Retina (tissue), 1 donor: ENCODE measurements at places on chromosomes 11 and 22.

DNA sequence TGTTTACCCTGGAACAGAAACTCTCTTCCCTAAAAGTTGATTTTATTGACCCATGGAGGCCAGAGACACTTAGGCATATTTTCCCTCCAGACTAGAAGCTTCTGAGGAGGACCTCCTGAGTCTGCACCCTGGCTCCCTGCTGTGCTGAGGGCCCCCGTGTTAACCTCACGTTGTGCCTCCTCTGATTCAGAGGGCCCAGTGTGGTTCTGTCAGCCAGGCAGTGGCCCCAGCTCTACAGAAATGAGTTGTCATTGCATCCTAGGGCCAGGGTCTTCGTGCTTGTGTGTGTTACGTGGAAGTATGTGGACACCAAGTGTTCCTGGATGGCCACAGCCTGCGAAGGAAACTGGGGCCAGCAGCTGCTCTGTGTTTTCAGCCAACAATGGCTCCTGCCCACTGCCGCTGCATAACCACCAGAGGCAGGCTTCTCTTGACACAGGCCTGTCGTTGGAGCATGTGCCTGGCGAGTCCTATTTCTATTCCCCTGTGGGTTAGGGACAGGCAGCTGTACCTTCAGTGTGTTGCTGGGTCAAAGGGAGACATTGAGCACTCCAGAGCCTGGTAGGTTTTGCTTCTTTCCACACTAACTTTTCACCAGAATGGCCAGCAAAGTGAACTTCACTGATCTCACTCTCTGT, 44.5 kb downstream of the MED15 start:
- peak; percentile 20 for DNase-seq

DNA sequence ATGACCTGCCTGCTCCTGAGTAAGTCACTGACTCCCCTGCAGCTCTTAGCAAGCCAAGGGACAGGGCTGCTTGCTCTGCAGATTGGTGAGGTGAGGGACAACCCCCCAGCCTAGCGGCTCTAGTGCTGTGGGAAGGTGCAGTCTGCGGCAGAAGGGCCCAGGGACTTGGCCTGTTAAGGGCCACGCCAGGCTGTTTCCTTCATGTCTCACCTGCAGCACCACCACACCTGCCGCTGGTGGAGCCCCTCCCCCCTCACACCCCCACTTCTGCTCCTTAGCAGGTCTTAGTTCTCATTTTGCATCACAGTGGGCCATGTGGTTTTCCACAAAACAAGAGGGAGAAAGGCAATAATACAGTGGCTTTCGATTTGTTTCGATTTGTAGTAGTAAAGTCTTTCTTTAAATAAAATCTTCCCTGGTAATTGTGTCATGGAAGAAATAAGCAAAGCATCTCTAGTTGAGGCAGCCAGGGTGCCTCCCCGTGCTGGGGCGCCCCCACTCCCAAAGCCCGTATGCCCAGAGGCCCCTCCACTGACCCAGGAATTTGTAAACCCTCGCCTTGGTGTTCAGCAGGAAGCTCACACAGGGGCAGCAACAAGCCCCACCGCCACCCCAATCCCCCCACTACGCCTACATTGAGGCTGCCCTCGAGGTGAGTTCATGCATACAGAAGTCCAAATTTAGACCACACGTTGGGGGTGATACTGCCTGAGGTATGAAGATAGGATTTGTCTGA, 86.5 kb upstream of the CLDN5 start:
- no peak for DNase-seq

GRCh38 chr11:2300936-2301630, 635 bp downstream of the C11orf21 start:
- no peak for DNase-seq

DNA sequence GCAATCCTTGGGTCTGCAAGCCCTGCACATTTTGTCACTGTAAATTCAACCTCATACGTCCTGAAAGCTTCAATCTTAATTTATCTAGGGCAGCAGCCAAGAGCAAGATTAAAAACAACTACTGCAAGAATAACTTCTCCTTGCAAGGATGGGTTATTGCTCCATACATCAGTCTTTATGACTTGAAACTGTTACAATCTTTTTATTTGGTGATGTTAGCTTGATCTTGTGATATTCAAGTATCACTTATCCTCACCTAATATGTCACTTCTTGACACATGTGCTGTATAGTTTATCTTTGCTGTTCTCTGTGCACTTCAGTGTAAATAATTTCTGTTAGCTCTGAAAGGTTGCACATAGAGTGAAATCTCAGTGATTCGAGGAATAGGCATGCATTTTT, 14.7 kb upstream of the APLP2 start:
- no peak for DNase-seq

GRCh38 chr22:45949258-45949870, 27.6 kb downstream of the WNT7B start:
- no peak for DNase-seq

DNA sequence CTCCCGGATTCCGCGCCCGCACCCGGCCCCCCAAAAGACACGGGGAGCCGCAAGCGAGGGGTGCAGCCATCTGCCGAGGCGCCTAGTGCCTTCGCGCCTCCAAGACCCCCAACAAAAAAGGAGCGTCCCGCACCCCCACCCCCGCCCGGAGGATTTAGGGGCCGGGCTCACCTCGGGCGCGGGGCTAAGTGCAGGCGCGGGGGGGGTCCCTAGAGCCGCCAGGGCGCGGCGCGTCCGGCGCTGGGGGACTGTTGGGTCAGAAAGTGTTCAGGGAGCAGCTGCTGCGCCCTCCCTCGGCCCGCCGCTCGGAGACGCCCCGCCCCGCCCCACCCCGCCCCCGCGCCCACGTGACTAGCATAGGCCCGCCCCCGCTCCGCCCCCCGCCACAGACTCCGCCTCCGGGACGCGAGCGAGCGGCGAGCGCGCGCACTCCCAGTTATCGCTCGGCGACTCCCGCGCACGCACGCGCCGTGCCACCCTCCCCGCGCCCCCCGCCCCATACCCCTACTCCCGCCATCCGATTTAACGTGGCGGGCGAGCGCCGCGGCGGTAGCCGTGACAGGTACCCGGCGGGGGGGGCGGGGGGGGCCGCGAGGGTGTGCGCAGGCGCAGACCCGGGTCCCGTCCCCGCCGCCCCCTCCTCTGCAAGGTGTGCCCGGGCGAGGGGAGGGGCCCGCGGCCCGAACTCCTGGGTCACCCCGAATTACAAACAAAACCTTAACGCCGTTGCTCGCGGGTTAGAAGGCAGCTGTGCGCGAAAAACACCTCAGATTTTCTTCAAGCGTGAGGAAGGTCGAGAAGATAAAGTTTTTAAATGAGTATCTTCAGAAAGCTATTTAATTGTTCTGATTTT, 56.2 kb downstream of the KCNJ4 start:
- DNase-seq: peak; percentile 80

DNA sequence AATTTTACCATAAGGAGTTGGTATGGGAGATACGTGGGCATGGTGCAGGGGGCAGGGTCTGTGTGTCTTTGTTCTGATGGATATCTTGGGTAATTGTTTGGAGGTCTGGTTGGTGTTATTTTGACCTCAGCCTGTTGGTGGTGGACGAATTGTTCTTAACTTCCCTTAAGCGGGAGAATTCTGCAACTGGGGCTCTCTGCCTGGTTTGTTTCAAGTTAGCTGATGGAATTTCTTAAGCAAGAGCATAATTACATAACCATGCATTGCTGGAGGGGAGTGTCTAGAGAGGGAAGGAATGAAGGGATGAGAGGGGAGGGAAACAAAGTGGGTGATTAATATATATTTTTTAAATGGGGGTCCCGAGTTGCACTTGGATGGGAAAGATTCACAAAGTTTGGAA, 908.5 kb upstream of the RAG2 start:
- no peak for DNase-seq

DNA sequence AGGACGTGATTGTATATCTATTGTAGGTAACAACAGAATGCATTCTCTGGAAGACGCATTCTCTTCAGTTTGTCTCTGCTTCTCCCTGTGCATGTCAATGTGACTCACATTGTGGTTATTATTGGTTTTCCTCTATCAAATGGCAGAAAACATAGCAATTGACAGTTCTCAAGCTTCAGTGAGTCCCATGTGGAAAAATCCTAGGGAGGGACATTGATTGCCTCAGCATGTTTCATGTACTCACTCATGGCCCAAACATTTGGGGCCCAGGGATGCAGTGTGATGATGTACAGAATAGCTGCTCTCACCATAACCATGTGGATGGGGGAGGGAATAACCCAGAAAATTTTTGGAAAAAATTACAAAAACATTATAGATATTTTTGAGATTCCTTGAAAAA, 9.3 kb upstream of the ARL14EP start:
- no peak for DNase-seq

- DNase-seq: no peak
These were observed 24.7 kb downstream of the ALG9 start for GRCh38 chr11:111846636-111847035.

DNA sequence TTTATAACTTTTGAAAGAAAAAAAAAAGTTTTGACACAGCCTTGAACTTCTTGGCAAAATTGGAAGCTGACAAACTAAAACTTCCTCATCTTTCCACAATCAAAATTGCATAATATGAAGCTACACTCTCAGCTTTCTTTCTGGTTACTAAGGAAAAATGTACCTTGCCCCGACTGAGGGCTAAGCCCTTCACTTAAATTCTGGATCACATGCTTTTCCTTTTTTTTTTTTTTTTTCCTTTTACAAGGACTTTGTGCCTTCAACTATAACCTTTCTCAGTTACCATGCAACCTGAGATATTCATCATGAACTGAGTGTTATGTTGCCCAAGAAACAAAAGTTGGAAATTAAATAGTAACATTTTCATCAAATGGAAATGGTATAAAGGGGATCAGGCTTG, 188.5 kb upstream of the CARD18 start:
- DNase-seq: no peak

GRCh38 chr11:132486060-132486459, 1046.2 kb downstream of the OPCML start:
- DNase-seq: no peak

GRCh38 chr11:72309074-72309598, 65.2 kb upstream of the PHOX2A start:
- DNase-seq: no peak

DNA sequence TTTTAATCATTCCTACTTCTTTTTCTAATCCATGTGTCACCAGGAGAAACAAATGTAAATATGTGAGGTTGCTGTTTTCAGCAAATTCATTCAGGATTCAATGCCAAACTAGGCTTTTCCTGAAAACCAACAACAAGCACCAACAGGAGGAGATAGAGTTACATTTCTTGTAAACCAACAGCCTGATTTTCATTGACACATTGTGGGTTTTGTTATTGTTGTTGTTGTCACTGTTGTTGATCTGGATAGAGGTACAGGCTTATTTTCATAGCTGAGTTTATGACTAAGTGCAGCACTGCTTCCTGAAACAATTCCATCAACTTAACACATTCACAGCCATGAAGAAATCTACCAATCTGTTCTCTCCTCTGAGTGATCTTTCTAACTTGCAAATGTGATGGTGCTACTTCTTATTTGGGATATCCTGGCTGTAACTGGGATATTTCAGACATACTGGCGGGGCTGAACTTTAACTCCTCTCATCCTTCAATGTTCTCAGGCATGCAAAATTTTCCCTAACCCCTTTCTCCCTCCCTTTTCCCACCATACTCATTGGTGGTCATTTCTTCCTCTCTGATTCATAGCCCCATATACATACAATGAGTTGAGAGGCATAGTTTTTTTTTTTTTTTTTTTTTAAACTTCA, 65.5 kb downstream of the ME3 start:
- no peak for DNase-seq

GRCh38 chr22:27405672-27406388, 395.7 kb downstream of the MN1 start:
- DNase-seq: peak; percentile 64

GRCh38 chr22:31233001-31233400, 20.9 kb downstream of the LIMK2 start:
- DNase-seq: no peak

- DNase-seq: no peak
These were observed 10.5 kb downstream of the HEPHL1 start for GRCh38 chr11:94031625-94032024.

GRCh38 chr11:70399681-70400112, 1.4 kb downstream of the CTTN start:
- peak; percentile 17 for DNase-seq

- no peak for DNase-seq
These were observed 393 bp downstream of the RELA start for GRCh38 chr11:65662247-65662798.

- DNase-seq: no peak
These were observed 34.7 kb downstream of the SNX19 start for GRCh38 chr11:130881475-130882137.

GRCh38 chr11:129530154-129530895, 154.7 kb downstream of the BARX2 start:
- DNase-seq: peak; percentile 1

GRCh38 chr11:9790703-9791102, 126.8 kb downstream of the SWAP70 start:
- no peak for DNase-seq

GRCh38 chr11:31865606-31866300, 54.6 kb upstream of the PAX6 start:
- DNase-seq: no peak

GRCh38 chr11:128814856-128815705, 52.0 kb downstream of the KCNJ1 start:
- DNase-seq: peak; percentile 47

DNA sequence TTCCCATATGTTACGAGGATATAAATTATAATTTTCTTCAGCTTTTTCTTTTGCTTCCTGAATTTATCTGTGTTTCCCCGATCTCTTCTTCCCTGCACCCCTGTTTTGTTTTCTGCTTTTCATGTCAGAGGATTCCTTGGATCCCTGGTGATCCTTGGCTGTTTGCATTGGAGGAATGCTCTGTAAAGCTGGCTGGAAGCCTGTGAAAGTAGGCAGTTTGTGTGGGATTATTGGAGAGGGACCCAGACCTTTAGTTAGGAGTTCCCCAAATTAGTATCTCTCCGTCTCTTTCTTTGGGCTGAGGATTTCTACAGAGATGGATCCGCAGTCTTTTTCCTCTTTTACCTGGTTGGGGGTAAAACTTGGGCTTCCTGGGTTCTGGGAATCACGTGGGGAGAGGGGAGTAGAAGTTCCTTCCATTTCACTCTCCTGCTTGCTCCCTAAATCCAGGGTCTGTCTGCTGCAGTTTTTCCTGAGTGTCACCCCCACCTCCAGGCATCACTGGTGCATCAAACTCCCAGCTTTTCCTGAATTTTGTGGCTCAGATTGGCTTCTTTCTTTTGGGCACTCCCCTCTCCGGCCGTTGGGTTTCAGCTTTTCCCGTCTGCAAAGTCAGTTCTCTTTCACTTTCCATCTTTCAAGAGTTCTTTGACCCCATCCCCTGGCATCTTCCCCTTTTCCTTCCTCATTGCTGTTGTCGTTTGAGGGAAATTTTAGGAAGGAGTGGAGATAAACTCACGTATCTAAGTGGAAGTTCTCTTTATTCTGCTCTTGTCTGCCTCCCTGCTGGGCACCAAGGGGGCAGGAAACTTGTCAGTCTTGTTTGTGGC, 79.1 kb upstream of the ALX4 start:
- DNase-seq: no peak
